ENCODE measurements at places on chromosomes 4 and X. TPM values are rescaled to one million over a fixed set of nuclear protein-coding genes. Genes with fewer than 3 reads are reported as not detected.

The NEUROG2 gene
- total RNA-seq = not detected

The AREG gene
- total RNA-seq = 10.0 TPM

The DKC1 gene
- total RNA-seq = 33.1 TPM

The L1CAM gene
- total RNA-seq = 30.0 TPM

The TCEAL2 gene
- not detected for total RNA-seq

All from bronchus fibroblast of lung (primary cell).